ENCODE measurements at places on chromosomes 16 and 17.

- no peak for DNase-seq
These were observed 71.5 kb upstream of the RCVRN start for GRCh38 chr17:9976283-9977179.

- DNase-seq: no peak
These were observed 61.7 kb upstream of the CLEC18A start for GRCh38 chr16:69889295-69889964.

DNA sequence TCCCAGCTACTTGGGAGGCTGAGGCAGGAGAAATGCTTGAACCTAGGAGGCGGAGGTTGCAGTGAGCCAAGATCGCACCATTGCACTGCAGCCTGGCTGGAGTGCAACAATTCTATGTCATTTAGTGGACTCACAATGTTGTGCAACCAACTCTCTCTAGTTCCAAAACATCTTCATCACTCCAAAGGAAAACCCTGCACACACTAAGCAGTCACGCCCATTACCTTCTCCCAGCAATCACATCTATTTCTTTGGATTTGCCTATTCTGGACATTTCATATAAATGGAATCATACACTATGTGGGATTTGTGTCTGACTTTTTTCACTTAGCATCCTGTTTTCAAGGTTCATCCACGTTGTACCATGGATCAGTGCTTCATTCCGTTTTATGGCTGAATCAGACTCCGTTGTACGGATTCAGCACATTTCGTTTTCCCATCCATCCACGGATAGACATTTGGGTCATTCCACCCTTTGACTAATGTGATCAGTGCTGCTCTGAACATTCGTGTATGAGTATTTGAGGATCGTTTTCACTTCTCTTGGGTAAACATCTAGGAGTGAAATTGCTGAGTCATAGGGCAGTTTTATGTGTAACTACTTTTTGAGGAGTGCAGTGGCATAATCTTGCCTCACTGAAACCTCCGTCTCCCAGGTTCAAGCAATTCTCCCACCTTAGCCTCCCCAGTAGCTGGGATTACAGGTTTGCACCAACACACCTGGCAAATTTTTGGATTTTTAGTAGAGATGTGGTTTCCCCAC is 45.4 kb upstream of the EMP2 start:
- no peak for DNase-seq

GRCh38 chr16:15643946-15644250 is 944 bp upstream of the MARF1 start:
- DNase-seq: no peak

- DNase-seq: no peak
These were observed 16.8 kb downstream of the SEZ6 start for GRCh38 chr17:28989028-28989427.

DNA sequence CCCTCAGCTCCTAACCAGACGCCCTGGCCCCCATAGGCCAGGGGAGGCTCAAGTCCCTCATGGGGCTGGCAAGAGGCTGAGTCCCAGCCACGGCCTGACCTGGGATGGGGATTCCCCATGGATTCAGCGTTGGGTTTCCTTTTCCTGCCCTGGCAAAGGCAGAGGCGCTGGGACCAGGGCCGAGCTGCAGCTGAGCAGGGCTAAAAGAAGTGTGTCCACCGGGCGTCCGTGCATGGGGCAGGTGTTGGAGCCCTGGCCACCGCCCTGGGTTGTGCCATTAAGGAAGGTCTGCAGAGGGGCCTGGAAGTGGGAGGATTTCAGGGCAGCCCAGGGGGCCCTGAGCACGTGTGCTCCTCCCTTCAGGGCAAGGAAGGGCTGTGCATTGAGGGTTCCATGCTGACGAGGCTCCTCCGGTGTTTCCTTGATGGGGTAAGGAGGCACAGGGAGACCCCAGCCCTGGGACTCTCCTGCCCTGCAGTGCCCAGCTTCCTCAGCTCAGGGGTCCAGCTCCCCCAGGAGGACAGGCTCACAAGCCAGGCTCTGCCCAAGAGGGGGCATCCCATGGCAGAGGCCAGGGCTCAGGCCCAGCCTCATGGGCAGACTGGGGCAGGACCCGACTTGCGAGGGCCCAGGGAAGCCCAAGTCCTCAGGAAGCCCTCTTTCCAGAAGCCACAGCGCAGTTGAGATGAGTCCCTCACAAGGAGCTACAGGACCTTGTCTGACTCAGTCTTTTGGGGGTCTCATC is 10.1 kb downstream of the TBC1D26 start:
- no peak for DNase-seq

DNA sequence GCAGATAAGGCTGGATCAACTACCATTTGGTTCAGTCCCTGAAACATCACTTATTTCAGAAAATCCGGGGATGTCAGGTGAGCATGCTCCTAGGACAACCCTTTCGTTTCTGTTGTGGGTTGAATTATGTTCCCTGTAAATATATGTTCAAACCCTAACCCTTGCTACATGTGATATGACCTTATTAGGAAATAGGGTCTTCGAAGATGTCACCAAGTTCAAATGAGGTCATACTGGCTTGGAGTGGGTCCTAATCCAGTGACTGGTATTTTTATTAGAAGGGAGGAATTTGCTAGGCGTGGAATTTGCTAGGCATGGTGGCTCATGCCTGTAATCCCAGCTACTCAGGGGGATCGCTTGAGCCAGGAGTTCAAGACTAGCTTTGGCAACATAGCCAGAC is 21.3 kb downstream of the SNX20 start:
- no peak for DNase-seq
